Dermis microvascular lymphatic vessel endothelial cell (primary cell): ENCODE measurements at places on chromosomes 3 and 15. TPM values are rescaled to one million over a fixed set of nuclear protein-coding genes. Genes with fewer than 3 reads are reported as not detected.

Gene PLS1
- 0.38 and 1.2 TPM in 2 replicates for total RNA-seq

Gene GOLGA6B
- total RNA-seq = not detected in 2 replicates

Gene GNAT1
- under 0.01 TPM in 1 of 2 replicates, not detected in the other for total RNA-seq

Gene SLC28A2
- total RNA-seq = not detected in 2 replicates

Gene SPINK8
- total RNA-seq = not detected in 2 replicates

Gene CTXN2
- total RNA-seq = not detected in 2 replicates

Gene STAC
- total RNA-seq = 0.63 and 2.1 TPM in 2 replicates

Gene SAXO2
- 0.26 and 0.38 TPM in 2 replicates for total RNA-seq

Gene RPL15
- total RNA-seq = 2,042 and 3,297 TPM in 2 replicates

Gene KNL1
- 5.1 and 14.2 TPM in 2 replicates for total RNA-seq

Gene CIB2
- 2.2 and 2.9 TPM in 2 replicates for total RNA-seq

Gene C2CD4A
- 3.2 and 4.3 TPM in 2 replicates for total RNA-seq

Gene OSTN
- total RNA-seq = not detected in 2 replicates

Gene LRCH3
- 60.5 and 74.2 TPM in 2 replicates for total RNA-seq

Gene TMEM212
- not detected in 2 replicates for total RNA-seq

Gene EFHB
- total RNA-seq = under 0.01 TPM in 1 of 2 replicates, not detected in the other

Gene IL5RA
- total RNA-seq = not detected in 2 replicates

Gene TRH
- not detected in 2 replicates for total RNA-seq

Gene SAMMSON
- not detected in 2 replicates for total RNA-seq

Gene DPPA4
- total RNA-seq = not detected in 2 replicates

Gene BUB1B
- 8.5 and 20.2 TPM in 2 replicates for total RNA-seq

Gene PROK2
- total RNA-seq = not detected in 2 replicates

Gene FGF7
- not detected in 2 replicates for total RNA-seq

Gene ZDHHC23
- total RNA-seq = 10.5 and 18.0 TPM in 2 replicates

Gene RCCD1
- 5.1 and 6.5 TPM in 2 replicates for total RNA-seq

Gene QRICH1
- 52.0 and 54.0 TPM in 2 replicates for total RNA-seq

Gene ADAMTSL3
- 22.2 and 26.2 TPM in 2 replicates for total RNA-seq

Gene FGF12
- total RNA-seq = 1.0 and 1.7 TPM in 2 replicates

Gene ROPN1
- total RNA-seq = not detected in 2 replicates

Gene AADACL2
- total RNA-seq = not detected in 2 replicates

Gene DCBLD2
- 19.4 and 21.7 TPM in 2 replicates for total RNA-seq

Gene CD80
- under 0.01 TPM in 1 of 2 replicates, not detected in the other for total RNA-seq

Gene GLDN
- total RNA-seq = not detected in 2 replicates

Gene COL6A6
- not detected in 2 replicates for total RNA-seq

Gene HTR3E
- total RNA-seq = not detected in 2 replicates

Gene ROBO1
- total RNA-seq = 0.51 and 0.64 TPM in 2 replicates

Gene GOLGA6D
- total RNA-seq = not detected in 2 replicates

Gene ARL6
- total RNA-seq = 3.8 and 4.5 TPM in 2 replicates

Gene MNS1
- 0.13 TPM in 2 replicates for total RNA-seq

Gene APOD
- total RNA-seq = 12.9 and 14.5 TPM in 2 replicates

Gene CSK
- 27.9 and 43.1 TPM in 2 replicates for total RNA-seq

Gene ABHD6
- 15.0 and 28.7 TPM in 2 replicates for total RNA-seq

Gene NOX5
- total RNA-seq = under 0.01 TPM in 1 of 2 replicates, not detected in the other

Gene PLCB2
- total RNA-seq = under 0.01 TPM in 1 of 2 replicates, not detected in the other

Gene SUSD5
- 0.63 and 1.7 TPM in 2 replicates for total RNA-seq

Gene CHDH
- total RNA-seq = 0.25 and 0.26 TPM in 2 replicates

Gene ANKDD1A
- total RNA-seq = 6.0 and 11.8 TPM in 2 replicates

Gene ADPRH
- total RNA-seq = 8.7 and 10.5 TPM in 2 replicates

Gene NEO1
- 1.9 and 5.3 TPM in 2 replicates for total RNA-seq

Gene PRSS50
- not detected in 2 replicates for total RNA-seq

Gene NEK11
- 1.7 and 2.3 TPM in 2 replicates for total RNA-seq

Gene MED12L
- 0.13 TPM in 2 replicates for total RNA-seq

Gene GRM2
- under 0.01 TPM in 2 replicates for total RNA-seq
